Mesenteric fat pad (tissue), 1 donor: ENCODE measurements at places on chromosomes 2 and 18. TPM values are rescaled to one million over a fixed set of nuclear protein-coding genes. Genes with fewer than 3 reads are reported as not detected.

GRCh38 chr2:128797092-128797491 lies 478.4 kb upstream of the HS6ST1 start:
- DNase-seq, result peak; percentile 51

GRCh38 chr2:76378140-76378539 lies 667.4 kb upstream of the GCFC2 start:
- DNase-seq, result no peak

STPG4 gene
- total RNA-seq, result not detected

MAIP1 gene
- 19.3 TPM for total RNA-seq

GRCh38 chr2:80778704-80779103 lies 474.2 kb upstream of the LRRTM1 start:
- DNase-seq, result no peak

TLX2 gene
- not detected for total RNA-seq

- DNase-seq, result no peak
These were observed 75.0 kb upstream of the GATA6 start for GRCh38 chr18:22094358-22094734.

GRCh38 chr2:177633910-177634294 lies 241.3 kb downstream of the AGPS start:
- no peak for DNase-seq

- DNase-seq, result no peak
These were observed 158.0 kb downstream of the INHBB start for GRCh38 chr2:120503793-120504571.

DNA sequence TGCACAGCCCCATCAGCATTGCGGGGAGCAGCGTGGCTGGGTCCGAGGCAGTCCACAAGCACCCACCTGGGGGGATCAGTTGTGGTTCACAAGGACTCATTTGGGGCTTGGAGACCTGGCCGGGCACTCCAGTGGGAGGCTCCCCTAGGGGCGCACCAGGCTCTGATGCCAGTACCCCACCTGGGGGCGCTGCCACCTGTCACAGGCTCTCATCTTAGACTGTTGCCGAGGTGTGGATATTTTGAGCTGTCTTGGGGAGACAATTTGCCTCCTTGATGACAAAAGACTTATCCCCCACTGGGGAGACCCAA lies 3.0 kb downstream of the ADRA2B start:
- no peak for DNase-seq
